A549 treated with Mapracorat at 1 μM for 4 hours (cell line): ENCODE measurements at places on chromosomes 13 and 19. TPM values are rescaled to one million over a fixed set of nuclear protein-coding genes. Genes with fewer than 3 reads are reported as not detected.

Gene RFPL4AL1
- not detected in 5 replicates for total RNA-seq

Gene SIGLEC11
- total RNA-seq = 0.04 to 0.14 TPM (median 0.06 TPM) in 4 of 5 replicates, not detected in the other

Gene SMAD9
- 0.06 to 0.13 TPM (median 0.06 TPM) in 5 replicates for total RNA-seq

Gene PSG6
- total RNA-seq = not detected in 5 replicates

Gene SLC5A5
- 0.12 to 0.20 TPM (median 0.15 TPM) in 5 replicates for total RNA-seq

Gene TEX26
- not detected in 5 replicates for total RNA-seq

Gene TSKS
- not detected in 5 replicates for total RNA-seq

Gene ZNF66
- total RNA-seq = not detected in 5 replicates

Gene SRRM5
- 0.53 to 1.1 TPM (median 0.79 TPM) in 5 replicates for total RNA-seq

Gene PCCA
- 7.3 to 9.6 TPM (median 8.5 TPM) in 5 replicates for total RNA-seq

Gene PLPP2
- 76.6 to 110 TPM (median 101 TPM) in 5 replicates for total RNA-seq

Gene DNAJC3
- total RNA-seq = 10.0 to 13.2 TPM (median 12.0 TPM) in 5 replicates

Gene TTC9B
- total RNA-seq = 0.21 to 0.47 TPM (median 0.34 TPM) in 4 of 5 replicates, not detected in the other

Gene S1PR4
- total RNA-seq = 0.08 to 0.33 TPM (median 0.22 TPM) in 4 of 5 replicates, not detected in the other

Gene C13orf42
- not detected in 5 replicates for total RNA-seq

Gene GIPC3
- total RNA-seq = 0.17 to 0.26 TPM (median 0.23 TPM) in 5 replicates

Gene HSH2D
- 0.08 to 0.12 TPM (median 0.09 TPM) in 3 of 5 replicates, not detected in the others for total RNA-seq

Gene RASGRP4
- total RNA-seq = not detected in 5 replicates

Gene DLL3
- 6.5 to 11.3 TPM (median 10.5 TPM) in 5 replicates for total RNA-seq

Gene KIR2DL3
- not detected in 5 replicates for total RNA-seq

Gene FREM2
- total RNA-seq = not detected in 5 replicates

Gene PDE4A
- 3.5 to 4.7 TPM (median 4.3 TPM) in 5 replicates for total RNA-seq

Gene ETV2
- total RNA-seq = 1.7 to 3.1 TPM (median 2.9 TPM) in 5 replicates

Gene IL4I1
- total RNA-seq = 0.35 to 0.71 TPM (median 0.59 TPM) in 5 replicates

Gene OR4F17
- total RNA-seq = not detected in 5 replicates

Gene IZUMO4
- total RNA-seq = 0.32 to 1.0 TPM (median 0.87 TPM) in 5 replicates

Gene ZNF284
- 0.23 to 0.58 TPM (median 0.36 TPM) in 5 replicates for total RNA-seq

Gene CNN1
- 0.31 to 0.77 TPM (median 0.39 TPM) in 5 replicates for total RNA-seq

Gene APOC4
- not detected in 5 replicates for total RNA-seq

Gene GNG7
- 0.02 to 0.13 TPM (median 0.05 TPM) in 5 replicates for total RNA-seq

Gene C5AR2
- total RNA-seq = 6.3 to 15.0 TPM (median 11.4 TPM) in 5 replicates

Gene TUBB4A
- 6.0 to 7.6 TPM (median 6.5 TPM) in 5 replicates for total RNA-seq

Gene COX6B1
- 1,323 to 1,675 TPM (median 1,366 TPM) in 5 replicates for total RNA-seq

Gene NRTN
- total RNA-seq = 0.36 to 1.4 TPM (median 0.73 TPM) in 5 replicates

Gene UBL3
- 8.1 to 9.1 TPM (median 8.7 TPM) in 5 replicates for total RNA-seq

Gene MEIS3
- total RNA-seq = 32.5 to 41.9 TPM (median 35.9 TPM) in 5 replicates

Gene ATP4B
- not detected in 5 replicates for total RNA-seq
